ENCODE measurements at places on chromosomes 3 and 15.

DNA sequence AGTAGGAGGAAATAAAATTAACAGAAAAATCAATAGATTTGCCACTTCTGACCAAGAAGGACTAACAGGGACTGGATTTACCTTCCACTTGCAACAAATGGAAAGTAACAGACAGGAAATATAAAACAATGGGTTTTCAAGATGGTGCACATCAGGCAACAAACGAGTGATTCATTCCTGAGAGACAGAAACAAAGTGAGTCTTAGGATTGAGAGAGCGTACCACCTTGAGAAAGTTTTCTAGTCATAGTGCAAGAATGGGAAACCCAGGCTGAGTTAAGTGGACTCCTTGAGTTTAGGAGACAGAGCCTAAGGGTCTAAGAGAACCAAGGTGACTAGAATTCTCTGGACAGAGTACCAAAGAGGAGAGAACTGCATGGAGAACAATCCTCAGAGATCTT lies 101.7 kb downstream of the PPP2R3A start:
- DNase-seq: no peak

DNA sequence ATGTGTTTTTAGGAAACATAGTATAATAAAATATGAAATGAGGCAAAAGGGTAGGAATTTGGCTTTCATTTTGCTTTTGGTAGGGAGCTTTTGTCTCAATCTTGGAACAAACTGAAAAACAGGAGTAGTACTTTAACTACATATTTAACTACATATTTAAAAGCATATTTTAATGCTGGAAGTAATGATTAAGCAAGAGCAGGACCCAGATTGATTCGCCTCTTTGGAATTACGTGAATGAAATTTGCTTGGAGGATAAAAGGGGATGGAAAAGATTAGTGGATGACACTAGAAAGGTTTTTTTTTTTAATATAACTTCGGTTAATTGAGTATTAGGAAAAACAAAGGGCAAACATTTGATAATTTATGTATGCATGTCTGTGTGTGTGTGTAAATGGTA lies 11.2 kb upstream of the TMEM212 start:
- no peak for DNase-seq

DNA sequence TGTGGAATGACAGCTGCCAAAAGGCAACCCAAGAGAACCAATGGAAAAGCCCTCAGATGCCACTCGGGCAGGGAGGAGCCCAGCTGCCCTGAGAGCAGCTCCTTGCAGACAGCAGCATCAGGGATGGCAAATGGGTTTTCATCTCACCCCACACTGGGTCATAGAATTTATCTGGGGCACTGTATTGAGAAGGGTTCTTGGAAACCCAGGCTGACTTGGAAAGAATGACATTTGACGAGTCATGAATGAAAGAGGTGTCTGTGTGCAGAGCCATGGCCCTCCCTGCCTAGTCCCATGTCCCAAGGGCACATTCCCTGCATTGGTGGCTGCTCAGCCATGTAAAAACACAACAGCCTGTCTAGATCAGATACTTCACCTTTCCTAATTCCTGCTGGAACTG lies 157.9 kb upstream of the BHLHE40 start:
- DNase-seq: no peak

DNA sequence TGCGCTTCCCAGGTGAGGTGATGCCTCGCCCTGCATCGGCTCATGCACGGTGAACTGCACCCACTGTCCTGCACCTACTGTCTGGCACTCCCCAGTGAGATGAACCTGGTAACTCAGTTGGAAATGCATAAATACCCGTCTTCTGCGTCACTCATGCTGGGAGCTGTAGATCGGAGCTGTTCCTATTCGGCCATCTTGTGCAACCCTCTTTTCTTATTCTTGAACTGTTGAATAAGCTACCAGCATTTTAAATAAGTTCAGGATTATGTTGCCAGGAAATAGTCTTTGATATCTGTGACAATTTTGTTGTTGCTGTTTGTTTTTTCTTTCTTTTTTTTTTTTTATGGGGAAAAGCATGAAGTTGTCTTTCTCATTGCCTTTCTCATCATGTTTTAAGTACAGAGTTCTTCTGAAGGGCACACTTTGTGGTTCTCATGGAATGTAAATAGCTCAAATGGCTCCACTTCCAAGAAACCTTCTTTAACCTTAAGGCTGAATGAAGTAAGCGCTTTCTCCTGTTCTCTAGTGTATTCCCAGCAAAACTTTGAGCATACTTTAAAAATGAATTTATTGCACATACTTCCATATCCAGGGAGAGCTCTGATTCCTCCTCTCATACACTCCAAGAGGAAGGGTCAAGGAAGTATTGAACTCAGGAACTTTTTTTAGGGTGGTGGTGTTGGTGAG lies 468.0 kb upstream of the TBL1XR1 start:
- no peak for DNase-seq

DNA sequence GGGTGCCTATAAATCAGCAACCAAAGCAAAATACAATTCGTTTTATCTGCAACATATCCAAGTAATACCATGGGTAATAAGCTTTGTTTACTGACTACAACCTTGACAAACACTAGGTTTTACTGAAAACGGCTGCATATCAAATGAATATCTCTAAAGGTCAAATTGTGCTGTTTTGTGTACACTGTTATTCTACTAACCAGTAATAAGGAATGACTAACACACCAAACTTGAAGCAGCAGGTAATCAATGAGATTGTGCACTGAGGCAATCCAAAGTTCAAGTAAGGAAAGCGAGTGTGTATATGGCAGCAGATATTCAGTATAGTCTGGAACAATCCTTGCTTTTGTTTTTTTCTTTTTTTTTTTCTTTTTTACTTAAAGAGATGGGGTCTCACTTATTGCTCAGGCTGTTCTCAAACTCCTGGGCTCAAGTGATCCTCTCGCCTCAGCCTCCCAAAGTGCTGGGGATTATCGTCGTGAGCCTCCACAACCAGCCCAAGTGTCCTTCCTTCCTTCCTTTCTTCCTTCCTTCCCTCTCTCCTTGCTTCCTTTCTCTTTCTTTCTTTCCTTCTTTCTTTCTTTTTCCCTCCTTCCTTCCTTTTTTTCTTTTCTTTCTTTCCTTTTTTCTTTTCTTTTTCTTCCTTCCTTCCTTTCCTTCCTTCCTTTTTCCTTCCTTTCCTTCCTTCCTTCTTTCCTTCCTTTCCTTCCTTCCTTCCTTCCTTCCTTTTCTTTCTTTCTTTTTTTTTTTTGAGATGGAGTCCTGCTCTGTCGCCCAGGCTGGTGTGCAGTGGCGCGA lies 34.9 kb downstream of the AP3S2 start:
- no peak for DNase-seq

DNA sequence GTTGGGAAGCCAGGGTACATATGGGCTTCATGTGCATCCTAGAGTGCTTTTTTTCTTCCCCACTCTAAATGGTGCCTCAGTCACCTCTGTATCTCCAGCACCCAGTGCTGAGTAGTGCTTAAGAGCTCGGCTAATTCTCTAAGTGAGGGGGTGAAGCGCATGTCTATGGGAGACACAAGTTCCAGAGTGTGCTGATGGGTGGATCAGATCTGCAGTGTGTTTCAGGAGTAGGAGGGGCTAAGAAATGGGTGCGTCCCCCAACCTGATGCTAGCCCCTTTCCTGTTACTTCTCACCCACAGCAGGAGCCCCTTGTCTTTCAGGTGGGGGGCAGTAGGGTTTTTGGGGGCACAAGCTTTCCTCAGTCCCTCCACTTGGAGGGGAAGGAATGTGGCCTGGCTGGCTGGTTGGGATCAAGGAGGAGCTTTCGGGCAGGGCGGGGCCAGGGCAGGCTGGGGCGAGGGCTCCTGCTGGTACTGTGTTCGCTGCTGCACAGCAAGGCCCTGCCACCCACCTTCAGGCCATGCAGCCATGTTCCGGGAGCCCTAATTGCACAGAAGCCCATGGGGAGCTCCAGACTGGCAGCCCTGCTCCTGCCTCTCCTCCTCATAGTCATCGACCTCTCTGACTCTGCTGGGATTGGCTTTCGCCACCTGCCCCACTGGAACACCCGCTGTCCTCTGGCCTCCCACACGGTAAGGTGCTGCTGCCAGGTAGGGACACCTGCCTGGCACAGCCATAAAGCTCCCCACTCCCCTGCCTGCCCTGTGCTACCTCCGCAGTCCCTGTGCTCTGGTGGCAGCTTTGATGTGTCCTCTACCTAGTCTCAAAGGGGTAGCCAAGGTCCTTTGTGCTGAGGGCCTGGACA lies at the start of gene IL17RE:
IL17RE (plus strand) TSS at position 477 of the 866 bp plus-strand sequence; CDS start at position 562, 85 bp downstream.
- DNase-seq: peak; percentile 55

GRCh38 chr3:197027151-197027895 lies 2.3 kb downstream of the MELTF start:
- no peak for DNase-seq

GRCh38 chr3:129068291-129068886 lies 7.8 kb downstream of the GP9 start:
- peak; percentile 29 for DNase-seq

GRCh38 chr3:39639344-39640236 lies 169.8 kb upstream of the MYRIP start:
- no peak for DNase-seq

GRCh38 chr3:127256733-127257271 lies 31.0 kb downstream of the PRR20G start:
- no peak for DNase-seq

- peak; percentile 4 for DNase-seq
Observed at GRCh38 chr3:156474560-156475389, 80.1 kb downstream of the SSR3 start.

GRCh38 chr15:66774001-66774814 lies 72.2 kb downstream of the SMAD6 start:
- DNase-seq: peak; percentile 72

DNA sequence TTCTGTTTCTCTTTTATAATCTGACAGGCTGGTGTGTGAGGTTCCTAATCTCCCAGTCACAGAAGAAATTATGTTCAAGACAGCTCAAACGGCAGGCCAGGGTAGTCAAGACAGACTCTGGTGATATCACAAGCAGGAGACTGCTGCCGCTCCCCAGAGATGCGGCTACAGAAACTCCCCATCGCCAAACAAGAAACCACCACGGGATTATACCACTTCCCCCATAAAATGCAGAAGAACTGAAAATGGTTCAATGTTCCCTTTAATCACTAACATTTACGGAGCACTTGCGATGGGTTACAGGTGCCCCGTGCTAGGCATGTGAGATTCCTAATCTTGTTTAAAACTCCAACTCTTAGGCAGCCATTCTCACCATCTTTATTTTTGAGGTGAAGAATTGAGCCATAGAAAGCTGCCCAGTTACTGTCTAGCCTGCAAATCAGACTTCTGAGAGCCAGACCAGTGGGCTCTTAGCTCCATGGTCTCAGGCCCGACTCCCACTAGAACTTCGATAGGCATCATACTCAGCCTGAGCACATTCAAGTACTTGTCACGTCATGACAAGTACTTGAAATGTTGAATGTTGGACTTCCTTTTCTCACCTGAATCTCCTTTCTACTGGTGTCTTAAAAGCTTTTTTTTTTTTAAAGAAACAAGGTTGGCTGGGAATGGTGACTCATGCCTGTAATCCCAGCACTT lies 58.4 kb downstream of the TBC1D2B start:
- DNase-seq: no peak

- no peak for DNase-seq
Observed at GRCh38 chr15:47644722-47645121, 72.6 kb upstream of the SEMA6D start.

DNA sequence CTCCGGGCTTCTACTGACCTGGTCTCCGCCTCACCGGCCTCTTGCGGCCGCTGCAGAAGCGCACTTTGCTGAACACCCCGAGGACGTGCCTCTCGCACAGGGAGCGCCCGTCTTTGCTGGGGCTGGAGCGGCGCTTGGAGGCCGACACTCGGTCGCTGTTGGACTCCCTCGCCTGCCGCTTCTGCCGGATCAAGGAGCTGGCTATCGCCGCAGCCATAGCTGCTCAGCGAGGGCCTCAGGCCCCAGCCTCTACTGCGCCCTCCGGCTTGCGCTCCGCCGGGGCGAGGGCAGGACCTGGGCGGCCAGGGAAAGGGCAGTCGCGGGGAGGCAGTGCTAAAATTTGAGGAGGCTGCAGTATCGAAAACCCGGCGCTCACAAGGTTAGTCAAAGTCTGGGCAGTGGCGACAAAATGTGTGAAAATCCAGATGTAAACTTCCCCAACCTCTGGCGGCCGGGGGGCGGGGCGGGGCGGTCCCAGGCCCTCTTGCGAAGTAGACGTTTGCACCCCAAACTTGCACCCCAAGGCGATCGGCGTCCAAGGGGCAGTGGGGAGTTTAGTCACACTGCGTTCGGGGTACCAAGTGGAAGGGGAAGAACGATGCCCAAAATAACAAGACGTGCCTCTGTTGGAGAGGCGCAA lies 319.2 kb downstream of the FGF12 start:
- DNase-seq: no peak

GRCh38 chr15:100779331-100780207 lies 100.1 kb upstream of the ALDH1A3 start:
- DNase-seq: no peak

DNA sequence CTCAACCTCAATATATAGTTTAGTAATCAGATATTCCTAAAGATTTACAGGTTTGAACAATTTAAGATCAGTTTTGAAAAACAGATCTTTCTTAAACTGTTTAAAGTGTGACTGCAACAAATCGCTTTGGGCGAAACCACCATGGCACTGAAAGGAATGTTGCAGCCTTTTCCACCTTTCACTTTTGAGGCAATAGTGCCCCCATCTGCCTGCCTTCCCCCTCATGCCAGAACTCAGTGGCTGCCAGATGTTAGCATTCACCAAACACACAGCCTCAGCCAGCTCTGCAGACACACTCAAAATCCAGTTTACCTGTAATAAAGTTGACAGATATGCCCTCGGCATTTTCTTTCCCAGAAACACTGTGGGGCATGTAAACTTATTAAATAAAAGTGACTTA lies 3.3 kb downstream of the LYSMD4 start:
- peak; percentile 45 for DNase-seq

DNA sequence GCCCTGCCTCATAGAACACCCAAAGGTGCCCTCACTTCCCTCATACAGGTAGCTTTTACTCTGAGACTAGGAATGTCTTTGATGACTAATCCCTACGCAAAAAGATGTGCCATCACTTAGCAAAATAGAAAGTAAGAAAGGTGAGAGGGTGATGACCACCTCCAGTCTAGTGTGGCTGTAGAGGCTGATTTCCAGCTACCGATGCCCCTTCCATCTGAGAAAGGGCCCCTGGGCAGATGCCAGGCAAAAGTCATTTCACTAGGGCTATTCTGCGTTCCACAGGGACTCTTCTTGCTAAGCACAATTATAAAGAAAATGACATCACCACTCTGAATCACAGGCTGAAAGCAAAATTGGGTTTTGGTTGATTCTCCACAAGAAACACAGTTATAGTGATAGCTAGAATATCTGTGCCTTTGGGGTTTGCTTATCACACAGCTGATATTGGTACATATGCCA lies 77.4 kb downstream of the RBPMS2 start:
- peak; percentile 51 for DNase-seq

- peak; percentile 91 for DNase-seq
Observed at GRCh38 chr3:7813365-7813764, 688.3 kb upstream of the LMCD1 start.

DNA sequence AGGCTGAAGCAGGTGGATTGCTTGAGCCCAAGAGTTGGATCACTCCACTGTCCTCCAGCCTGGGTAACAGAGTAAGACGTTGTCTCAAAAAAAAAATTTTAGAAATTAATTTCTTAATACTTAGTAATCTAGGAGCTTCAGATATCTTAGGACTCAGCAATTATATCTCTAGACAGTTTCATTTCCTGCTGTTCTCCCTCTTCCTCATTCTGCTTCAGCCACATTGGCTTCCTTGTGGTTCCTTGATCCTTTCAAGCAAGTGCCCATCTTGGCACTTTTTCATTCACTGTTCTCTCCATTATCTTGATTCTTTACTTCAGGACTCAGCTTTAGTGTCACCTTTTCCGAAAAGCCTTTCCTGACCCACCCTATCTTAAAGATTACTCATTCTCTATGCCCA lies 22.5 kb downstream of the TMEM202 start:
- DNase-seq: no peak
